T follicular helper cell (primary cell): ENCODE measurements at places on chromosomes 12 and 14.

DNA sequence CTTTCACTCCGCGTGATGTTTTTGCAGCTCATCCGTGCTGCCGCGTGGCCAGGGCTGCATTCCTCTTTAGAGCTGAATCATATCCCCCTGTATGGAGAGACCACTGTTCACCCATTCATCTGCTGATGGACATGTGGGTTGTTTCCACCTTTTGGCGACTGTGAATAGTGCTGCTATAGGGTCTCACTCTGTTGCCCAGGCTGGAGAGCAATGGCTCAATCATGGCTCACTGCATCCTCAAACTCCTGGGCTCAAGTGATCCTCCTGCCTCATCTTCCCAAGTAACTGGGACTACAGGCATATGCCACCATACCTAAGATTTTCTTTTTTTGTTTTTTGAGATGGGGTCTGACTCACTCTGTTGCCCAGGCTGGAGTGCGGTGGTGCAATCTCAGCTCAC is 36.5 kb downstream of the RILPL1 start:
- no peak for DNase-seq

- no peak for DNase-seq
These were observed 228.1 kb downstream of the KCNC2 start for GRCh38 chr12:74981541-74981940.

DNA sequence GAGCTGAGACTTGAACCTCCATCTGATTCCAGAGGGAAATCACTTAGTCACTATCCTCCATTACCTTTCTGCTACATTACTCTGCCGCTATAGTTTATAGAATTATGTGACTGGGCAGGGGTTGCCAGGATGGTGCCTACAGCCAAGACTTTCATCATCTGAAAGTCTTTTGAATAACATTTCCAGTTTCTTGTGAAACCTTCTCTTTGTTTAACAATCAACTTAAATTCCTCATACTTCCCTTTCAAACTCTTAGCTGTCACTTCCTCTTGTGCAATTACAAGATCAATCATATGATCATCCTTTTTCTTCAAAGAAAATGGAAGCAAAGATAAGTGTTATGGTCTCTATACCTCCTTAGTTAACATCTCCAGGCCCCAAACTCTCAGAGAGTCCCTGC is 25.4 kb upstream of the PELI2 start:
- DNase-seq: no peak

GRCh38 chr12:103901518-103902173 is 28.6 kb upstream of the HSP90B1 start:
- peak; percentile 45 for DNase-seq

DNA sequence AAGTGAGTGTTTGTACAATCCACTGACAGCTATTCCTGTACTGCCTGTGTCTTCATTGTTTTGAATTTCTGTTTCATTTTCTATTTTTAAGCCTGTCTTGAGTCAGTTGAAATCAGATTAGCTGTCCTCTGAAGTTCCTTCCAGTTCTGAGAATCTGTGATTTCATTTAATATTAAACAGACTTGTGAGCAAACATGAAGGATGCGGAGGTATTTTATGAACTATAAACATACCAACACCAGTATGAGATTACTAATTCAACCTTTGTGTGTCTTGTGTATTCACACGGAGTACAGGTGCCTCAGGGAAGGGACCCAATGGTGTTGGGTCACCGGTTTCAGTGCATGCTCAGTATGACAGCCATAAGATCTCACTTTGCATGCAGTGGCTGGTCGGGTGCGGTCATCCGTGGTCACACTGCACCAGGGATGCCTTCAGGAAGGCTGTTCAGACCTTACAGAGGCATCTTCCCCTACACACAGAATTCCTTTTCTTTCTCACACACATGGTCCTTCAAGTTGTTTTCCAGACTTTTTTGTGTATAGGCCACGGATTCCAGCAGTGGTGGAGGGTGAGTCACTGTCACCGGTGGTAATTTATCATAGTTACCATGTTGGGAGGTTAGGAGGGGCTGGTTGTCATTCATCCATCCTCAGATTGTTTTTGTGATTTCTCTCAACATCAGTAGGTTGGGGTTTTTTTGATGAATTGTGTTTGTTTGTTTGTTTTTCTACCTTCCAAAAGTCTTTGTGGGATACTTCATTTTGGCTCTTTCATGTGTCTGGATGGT is 103.0 kb upstream of the SFSWAP start:
- DNase-seq: no peak

GRCh38 chr14:37089410-37089809 is 83.0 kb downstream of the SLC25A21 start:
- DNase-seq: no peak

GRCh38 chr12:56601503-56601902 is 28.6 kb downstream of the BAZ2A start:
- DNase-seq: peak; percentile 14

GRCh38 chr14:58072288-58073071 is 79.5 kb downstream of the ARMH4 start:
- DNase-seq: peak; percentile 14
